ENCODE measurements at places on chromosomes 12 and 14. TPM values are rescaled to one million over a fixed set of nuclear protein-coding genes. Genes with fewer than 3 reads are reported as not detected.

DNA sequence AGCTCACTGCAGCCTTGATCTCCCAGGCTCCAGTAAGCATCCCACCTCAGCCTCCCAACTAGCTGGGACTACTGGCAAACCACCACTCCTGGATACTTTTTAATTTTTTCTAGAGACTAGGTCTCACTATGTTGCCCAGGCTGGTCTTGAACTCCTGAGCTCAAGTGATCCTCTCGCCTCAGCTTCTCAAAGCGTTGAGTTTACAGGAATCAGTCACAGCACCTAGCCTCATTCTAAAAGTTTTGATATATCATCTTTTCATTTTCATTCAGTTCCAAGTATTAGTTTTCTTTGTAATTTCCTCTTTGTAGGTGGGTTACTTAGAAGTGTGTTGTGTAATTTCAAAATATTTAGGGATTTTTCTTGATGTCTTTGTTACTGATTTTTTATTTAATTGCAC, 9.6 kb downstream of the CBX5 start:
- DNase-seq, result no peak

GRCh38 chr14:51639668-51640316, 11.9 kb upstream of the FRMD6 start:
- no peak for DNase-seq

DNA sequence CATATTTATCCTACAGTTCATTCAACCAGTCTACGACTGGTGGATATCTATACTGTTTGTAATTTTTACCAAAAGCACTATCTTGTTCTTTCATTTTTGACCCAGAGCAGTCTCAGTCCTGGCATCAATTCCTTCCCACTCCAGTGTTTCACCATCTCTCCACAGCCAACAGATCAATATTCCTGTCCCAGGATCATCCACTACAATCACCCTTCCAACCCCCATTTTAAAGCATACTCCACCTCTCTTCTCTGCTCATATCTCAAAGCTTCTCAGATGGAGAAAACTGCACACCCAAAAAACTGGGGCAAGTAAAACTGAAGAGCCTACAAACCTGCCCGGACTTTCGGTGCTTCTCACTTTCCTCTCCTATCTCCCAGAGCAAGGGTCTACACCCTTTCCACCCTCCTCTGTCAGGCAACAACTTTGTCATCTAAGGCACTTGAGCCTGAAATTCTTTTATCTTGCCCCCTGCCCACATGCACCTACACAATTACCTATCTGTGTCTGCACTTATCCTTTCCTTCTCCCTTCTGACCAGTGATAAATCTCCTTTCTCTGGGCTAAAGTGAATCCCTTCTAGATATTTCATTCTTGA, 4.1 kb upstream of the PIP4K2C start:
- no peak for DNase-seq

DNA sequence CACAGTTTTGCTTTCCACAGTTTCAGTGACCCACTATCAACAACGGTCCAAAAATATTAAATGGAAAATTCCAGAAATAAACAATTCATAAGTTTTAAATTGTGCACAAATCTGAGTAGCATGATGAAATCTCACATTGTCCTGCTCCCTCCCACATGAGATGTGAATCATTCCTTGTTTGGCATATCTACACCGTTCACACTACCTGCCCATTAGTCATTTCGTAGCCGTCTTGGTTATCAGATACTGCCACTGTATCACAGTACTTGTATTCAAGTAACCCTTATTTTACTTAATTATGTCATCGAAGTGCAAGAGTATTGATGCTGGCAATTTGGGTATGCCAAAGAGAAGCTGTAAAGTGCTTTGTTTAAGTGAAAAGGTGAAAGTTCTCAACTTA, 145.3 kb downstream of the SLC5A8 start:
- no peak for DNase-seq

GRCh38 chr14:69519204-69520100, 34.9 kb downstream of the PLEKHD1 start:
- no peak for DNase-seq

C12orf54 gene
- total RNA-seq, result not detected

- no peak for DNase-seq
Measured at GRCh38 chr14:100419856-100420255, 96.7 kb downstream of the SLC25A47 start.

DNA sequence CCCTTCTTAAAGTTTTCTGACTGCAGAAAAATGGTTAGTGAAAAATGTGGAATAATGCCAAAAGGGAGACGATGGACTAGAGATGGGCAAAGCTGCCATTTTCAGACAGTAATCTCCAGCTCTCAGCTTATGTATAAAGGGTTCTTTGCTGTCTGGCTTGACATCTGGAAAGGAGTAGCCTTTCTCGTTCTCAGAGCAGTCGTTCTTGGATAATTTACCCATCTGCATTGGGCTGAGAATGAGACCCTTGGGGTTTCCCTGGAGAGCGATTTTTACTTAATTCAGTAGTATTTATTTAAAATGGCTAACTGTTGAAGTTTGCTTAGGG, 1.2 kb downstream of the NUDT4 start:
- DNase-seq, result no peak

HOXC11 gene
- 0.22 TPM for total RNA-seq

WIF1 gene
- not detected for total RNA-seq

- no peak for DNase-seq
Measured at GRCh38 chr12:12488296-12488695, 74.4 kb downstream of the DUSP16 start.

DNA sequence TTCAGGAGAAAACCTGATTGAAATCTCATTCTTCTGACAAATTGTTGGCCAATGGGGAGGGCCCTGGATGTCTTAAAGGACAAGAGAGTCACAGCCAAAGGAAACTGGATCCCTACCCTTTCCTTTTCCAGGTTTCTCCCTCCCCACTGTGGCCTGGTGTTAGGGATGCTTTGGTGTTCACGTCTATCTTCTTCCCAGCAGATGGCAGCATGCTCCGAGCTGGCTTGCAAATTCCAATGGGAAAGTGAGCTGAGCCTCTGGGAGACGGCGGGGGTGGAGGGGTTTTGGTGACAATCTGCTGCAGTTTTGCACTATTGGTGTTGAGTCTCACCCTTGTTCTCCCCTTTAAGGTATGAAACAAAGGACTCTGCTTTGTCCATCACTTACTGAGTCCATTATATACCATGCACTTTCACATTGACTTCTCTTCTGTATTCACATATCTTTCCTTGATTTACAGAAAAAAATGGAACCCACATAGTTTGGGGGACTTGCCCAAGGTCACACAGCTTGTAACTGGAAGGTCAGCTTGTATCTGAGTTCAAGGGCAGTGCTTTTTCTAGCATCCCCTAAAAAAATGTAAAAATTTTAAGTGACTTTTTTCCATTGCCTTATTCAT, 39.3 kb downstream of the CCDC177 start:
- DNase-seq, result peak; percentile 42

DNA sequence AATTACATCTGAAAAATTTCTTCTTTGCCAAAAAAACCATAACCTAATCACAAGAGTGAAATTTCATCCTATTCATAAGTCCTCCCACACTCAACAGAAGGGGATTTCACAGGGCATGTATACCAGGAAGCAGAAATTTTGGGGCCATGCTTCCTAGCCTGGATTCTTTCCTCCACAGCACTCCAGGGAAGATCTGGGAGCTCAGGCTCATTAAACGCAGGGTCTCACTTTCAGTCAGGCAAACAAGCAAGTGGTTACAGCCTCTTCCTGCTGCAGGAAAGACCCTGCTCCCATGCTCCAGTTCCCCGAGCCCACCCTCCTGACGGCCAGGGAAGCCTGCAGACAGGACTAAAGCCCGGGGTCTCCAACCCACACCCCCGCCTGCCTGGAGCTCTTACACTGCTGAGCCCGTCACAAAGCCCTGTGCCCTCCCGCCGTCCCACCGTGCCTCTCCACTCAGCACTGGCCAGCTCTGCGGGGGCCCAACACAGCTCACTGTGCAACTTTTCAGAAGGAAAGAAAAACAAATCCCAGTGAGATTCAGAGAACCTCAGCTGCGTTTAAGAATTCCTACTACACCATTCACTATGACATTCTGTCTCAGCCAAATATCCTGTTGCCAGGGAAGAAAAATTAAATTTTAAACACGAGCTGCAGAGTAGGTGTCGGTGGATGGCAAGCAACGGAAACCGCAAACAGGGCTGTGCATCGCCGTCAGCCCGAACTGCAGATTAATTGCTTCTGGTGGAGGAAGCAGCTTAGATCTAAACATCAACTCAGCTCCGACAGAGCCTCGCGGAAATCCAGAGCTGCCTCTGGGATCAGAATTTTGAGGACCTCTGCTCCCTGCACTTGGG, 106.7 kb upstream of the SFSWAP start:
- DNase-seq, result no peak

GRCh38 chr12:94769047-94769420, 118.7 kb upstream of the TMCC3 start:
- DNase-seq, result no peak

C12orf50 gene
- total RNA-seq, result not detected

HPD gene
- total RNA-seq, result 1.1 TPM

GRCh38 chr12:78793982-78794381, 70.6 kb upstream of the SYT1 start:
- no peak for DNase-seq

ANKRD33 gene
- not detected for total RNA-seq

SELPLG gene
- total RNA-seq, result 1.2 TPM

AKAP5 gene
- 0.54 TPM for total RNA-seq
